A549 treated with Hydrocortisone at 1 μM for 4 hours (cell line): ENCODE measurements at places on chromosomes 16 and 17. TPM values are rescaled to one million over a fixed set of nuclear protein-coding genes. Genes with fewer than 3 reads are reported as not detected.

Gene ODAD4
- total RNA-seq, result 1.1 to 1.7 TPM (median 1.6 TPM) in 5 replicates

Gene KRT33A
- total RNA-seq, result not detected in 5 replicates

Gene SLX1B
- 58.1 to 88.2 TPM (median 81.4 TPM) in 5 replicates for total RNA-seq

Gene MINK1
- 47.9 to 64.6 TPM (median 57.9 TPM) in 5 replicates for total RNA-seq

Gene OR1F1
- total RNA-seq, result 0.15 to 0.44 TPM (median 0.31 TPM) in 5 replicates
